ENCODE measurements at places on chromosomes 6 and 20.

DNA sequence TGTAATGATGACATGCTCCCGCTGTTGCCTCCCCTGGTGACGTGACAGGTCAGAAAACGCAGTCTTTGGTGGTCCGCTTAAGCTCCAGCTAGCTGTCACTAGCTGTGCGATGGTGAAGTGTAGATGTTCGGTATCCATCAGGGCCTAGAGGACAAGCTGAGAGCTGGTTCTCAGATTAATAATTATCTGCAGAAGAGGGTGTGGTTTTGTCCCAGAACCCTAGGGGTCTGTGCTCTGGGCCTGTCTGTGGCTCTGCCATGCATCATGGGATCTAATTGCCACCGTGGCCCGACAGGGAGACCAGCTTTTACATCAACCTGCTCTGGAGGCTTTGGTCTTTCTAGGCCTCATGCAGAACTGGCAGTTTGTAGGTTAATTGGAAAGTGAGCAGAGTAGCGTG lies 34.1 kb downstream of the ERMARD start:
- no peak for DNase-seq

DNA sequence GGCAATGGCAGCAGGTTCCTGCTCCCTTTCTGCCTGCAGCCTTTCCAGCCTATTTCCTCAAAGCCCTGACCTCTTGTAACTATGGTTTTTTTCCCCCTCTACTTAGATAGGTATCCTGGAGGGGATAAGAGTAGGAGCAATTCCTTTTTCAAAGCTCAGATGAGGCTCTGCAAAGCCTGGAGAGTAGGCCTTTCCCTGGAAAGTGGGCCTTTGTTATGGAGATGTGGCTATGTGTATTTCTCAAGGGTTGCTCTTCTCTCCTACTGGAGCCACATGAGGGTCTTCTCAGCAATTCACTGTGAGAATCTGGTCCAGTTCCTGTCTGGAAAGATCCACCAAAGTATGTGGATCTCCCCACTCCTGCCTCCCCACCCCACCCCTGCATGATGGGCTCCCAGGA lies 96.0 kb downstream of the DTD1 start:
- no peak for DNase-seq

- DNase-seq, result no peak
Measured at GRCh38 chr6:125792172-125792571, 1.4 kb downstream of the NCOA7 start.

DNA sequence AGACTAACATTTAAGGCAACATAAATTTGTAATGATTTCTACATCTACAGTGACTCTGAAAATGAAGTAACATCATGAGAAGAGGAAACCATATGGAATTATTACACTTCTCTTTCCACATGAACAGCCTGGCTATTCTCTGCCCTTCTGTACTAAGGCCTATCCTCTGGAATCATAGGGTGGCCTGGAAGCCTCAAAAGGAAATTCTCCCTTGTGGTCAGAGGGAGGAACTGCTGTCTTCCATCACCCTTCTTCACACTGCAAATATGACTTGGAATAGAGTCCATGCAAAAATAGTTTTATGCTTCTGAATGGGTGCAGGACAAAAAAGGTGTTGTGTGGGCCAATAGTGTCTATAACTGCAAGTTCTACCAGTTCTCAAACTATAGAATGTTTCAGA lies 44.6 kb upstream of the SH3BGRL2 start:
- DNase-seq, result no peak

- no peak for DNase-seq
Measured at GRCh38 chr6:156699935-156700334, 77.2 kb upstream of the ARID1B start.

GRCh38 chr6:47335466-47335865 lies 25.8 kb upstream of the TNFRSF21 start:
- no peak for DNase-seq

Data from NCI-H1930 (cell line).